Bronchial smooth muscle cell (primary cell): ENCODE measurements at places on chromosomes 11 and 22. TPM values are rescaled to one million over a fixed set of nuclear protein-coding genes. Genes with fewer than 3 reads are reported as not detected.

C1QTNF5 gene
- total RNA-seq, result 6.9 and 9.1 TPM in 2 replicates

MUC2 gene
- not detected in 2 replicates for total RNA-seq

TBX1 gene
- 0.32 TPM in 1 of 2 replicates, not detected in the other for total RNA-seq

FGF3 gene
- total RNA-seq, result not detected in 2 replicates

KCNA4 gene
- not detected in 2 replicates for total RNA-seq

GRM5 gene
- under 0.01 TPM in 1 of 2 replicates, not detected in the other for total RNA-seq

MS4A15 gene
- not detected in 2 replicates for total RNA-seq

GSTT4 gene
- total RNA-seq, result not detected in 2 replicates

MYOD1 gene
- not detected in 2 replicates for total RNA-seq

SLC37A2 gene
- total RNA-seq, result 0.26 and 1.6 TPM in 2 replicates

SDHAF2 gene
- 33.8 and 42.6 TPM in 2 replicates for total RNA-seq

CLMP gene
- total RNA-seq, result 80.1 and 139 TPM in 2 replicates

VWCE gene
- 3.6 and 14.9 TPM in 2 replicates for total RNA-seq

ATM gene
- 139 and 163 TPM in 2 replicates for total RNA-seq

PKDREJ gene
- total RNA-seq, result under 0.01 and 0.09 TPM in 2 replicates

SLC25A45 gene
- total RNA-seq, result 0.77 and 0.95 TPM in 2 replicates

TTC36 gene
- 0.79 TPM in 1 of 2 replicates, not detected in the other for total RNA-seq

ARHGAP1 gene
- total RNA-seq, result 36.3 and 38.3 TPM in 2 replicates

GP1BB gene
- 0.52 and 0.79 TPM in 2 replicates for total RNA-seq

MRPL23 gene
- 18.5 and 182 TPM in 2 replicates for total RNA-seq

GRIK4 gene
- 0.16 and 1.0 TPM in 2 replicates for total RNA-seq

SLC7A4 gene
- total RNA-seq, result 0.16 and 0.17 TPM in 2 replicates

SHISAL1 gene
- total RNA-seq, result 1.6 and 5.8 TPM in 2 replicates

MCAM gene
- total RNA-seq, result 0.94 and 6.1 TPM in 2 replicates

OR4A16 gene
- not detected in 2 replicates for total RNA-seq

MFRP gene
- not detected in 2 replicates for total RNA-seq

ADAMTS8 gene
- total RNA-seq, result 0.32 and 0.77 TPM in 2 replicates

CATSPER1 gene
- under 0.01 TPM in 1 of 2 replicates, not detected in the other for total RNA-seq

PGM2L1 gene
- total RNA-seq, result 1.6 and 2.7 TPM in 2 replicates

ACTN3 gene
- 0.17 and 0.32 TPM in 2 replicates for total RNA-seq

ANKRD42 gene
- total RNA-seq, result 12.1 and 12.7 TPM in 2 replicates

DGAT2 gene
- total RNA-seq, result 6.9 and 13.4 TPM in 2 replicates
